ENCODE measurements at places on chromosomes 7 and 10.

DNA sequence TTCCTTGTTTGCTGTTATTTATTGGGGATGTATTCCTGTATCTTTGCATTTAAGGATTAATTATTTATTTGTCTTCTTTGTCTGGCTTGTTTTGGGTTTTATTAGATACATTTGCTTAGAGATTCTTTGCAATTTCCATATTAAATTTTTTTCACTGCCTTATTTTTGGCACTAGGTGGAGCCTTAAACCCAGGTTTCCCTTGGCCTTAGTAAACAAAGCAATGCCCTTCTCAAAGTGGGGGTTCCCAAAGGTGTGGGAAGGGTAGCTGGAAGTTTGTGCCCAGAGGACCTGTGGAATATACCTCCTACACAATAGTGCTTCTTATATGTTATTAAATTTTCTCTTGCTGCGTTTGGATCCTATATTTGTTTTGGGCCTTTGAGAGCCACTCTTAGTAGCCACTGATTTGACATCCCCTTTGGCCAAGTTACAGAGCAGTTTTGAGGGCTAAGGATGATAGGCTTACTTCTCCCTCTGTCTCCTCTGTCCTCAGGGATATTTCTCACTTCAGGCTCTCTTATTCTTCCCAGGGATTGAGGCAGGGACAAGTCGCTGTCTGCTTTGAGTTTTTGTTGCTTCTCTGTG, 162.3 kb downstream of the ITGB1 start:
- peak; percentile 39 for DNase-seq

GRCh38 chr10:129446183-129446581, 20.9 kb upstream of the MGMT start:
- no peak for DNase-seq

GRCh38 chr7:47385536-47386125, 196.3 kb downstream of the TNS3 start:
- no peak for DNase-seq

- no peak for DNase-seq
These were observed 16.5 kb upstream of the GPR37 start for GRCh38 chr7:124781907-124782734.

DNA sequence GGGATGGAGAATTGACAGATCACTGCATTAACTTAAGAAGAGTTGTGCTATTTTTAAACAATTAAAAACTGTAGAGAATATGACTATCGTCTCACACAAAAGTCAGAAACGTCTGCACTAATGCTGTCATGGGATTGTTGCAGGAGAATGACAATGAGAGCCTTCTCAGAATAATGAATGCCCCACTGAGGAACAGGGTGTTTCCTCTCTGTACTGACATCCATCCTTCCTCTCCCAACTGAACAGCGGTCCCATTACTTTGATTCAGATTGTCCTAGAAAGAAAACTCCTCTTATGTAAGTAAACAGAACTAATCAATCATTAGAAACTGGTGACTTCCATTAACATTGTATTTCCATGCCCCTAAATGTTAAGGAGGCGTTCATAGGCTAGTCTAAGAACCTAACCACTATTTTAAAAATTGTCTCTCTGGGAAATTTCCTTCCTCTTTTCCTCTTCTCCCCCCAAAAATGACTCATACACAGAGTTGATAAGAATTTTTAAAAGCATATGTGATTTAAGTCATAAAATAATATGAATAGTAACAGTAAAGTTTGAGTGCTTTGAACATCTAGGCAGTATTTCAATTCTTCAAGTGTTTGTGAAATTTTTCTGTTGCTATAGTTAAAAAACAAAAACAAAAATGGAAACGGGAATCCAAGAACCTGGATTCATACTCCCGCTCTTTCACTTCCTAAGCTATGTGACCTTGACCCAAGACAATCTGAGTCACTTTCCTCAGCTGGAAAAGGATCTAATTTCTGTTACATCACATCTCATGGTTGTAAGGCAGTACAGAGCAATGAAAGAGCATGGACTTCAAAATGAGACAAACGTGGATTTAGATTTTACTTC, 12.7 kb upstream of the MACC1 start:
- DNase-seq: no peak

DNA sequence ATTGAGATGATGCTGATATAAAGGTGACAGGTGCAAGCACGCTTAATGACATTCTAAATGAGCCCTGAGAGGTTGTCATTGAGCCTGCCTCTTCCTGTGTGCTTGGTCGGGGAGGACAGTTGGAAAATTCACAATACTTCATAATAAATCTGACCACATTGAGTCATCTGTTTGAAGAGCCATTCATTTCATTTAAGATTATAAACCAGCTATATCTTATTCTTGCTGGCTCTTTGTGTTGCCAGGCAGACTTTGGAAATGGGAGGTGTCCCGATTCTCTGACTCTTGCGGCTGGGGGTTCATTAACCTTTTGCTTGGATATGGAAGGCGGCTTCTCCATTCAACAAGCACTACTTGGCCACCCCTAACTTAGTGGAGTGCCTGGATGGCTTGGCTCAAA, 198.2 kb downstream of the FANK1 start:
- no peak for DNase-seq

GRCh38 chr10:112842832-112843360, 107.2 kb upstream of the TCF7L2 start:
- DNase-seq: no peak

DNA sequence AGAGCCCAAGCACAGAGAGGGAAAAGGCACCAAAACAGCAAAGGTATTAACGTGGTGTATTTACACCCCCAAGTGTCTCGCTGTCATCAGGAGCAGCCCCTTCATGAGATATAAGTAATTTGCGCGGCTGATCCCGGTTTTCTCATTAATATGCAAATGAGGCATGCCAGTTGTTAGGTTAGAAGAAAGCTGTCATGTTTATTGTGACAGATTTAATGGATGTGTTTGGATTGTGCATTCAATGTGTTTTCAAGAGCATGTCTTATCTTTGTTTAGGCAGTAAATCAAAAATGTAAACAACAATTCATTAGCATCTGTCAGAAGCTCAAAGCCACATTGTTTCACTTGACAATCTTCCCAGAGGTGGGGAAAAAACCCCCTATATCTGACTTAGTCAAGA, 56.5 kb upstream of the CTBP2 start:
- no peak for DNase-seq

DNA sequence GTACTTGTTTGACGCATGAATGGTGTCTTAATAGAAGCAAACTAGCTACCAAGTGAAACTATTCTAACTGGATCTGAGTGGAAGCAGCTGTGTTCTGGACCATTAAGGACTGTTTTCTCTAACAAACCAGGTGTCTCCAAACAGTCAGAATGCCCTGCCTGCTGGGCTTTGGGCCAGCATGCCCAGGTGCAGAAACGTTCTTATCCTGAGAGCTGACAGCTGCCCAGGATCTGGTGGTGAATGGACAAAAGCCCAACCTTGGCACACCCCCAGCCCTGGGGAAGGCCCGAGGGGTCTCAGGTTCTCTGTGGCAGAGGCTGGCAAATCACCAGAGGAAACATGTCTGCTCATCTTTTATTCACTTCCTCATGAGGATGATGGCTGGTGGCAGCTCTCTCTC, 48.2 kb upstream of the LAMB4 start:
- DNase-seq: no peak

DNA sequence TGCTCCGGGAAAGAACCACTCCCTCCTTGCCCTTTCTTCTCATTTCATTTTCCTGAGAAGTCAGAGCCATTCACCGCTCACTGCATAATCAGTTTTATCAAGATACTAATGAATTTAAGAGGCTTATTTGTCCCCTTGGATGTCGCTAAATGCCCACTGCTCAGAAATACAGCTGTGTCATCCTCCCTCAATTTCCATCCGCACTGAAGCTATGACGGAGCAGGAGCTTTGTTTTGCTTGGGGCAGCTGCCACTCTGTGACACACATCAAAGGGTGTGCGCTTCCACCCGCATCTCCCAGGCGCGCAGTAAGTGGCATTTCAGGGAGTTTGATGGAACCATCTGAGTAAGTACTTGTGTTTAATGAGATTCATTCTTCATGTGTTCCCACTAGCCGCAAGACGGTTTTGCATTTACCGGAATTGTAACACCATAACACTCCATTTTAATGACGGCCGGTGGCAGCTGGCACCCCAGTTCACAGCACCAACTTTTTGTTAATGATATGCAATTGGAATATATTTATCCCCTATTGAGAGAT, 103.8 kb upstream of the PARD3 start:
- no peak for DNase-seq

- peak; percentile 34 for DNase-seq
These were observed 27.3 kb upstream of the KMT2C start for GRCh38 chr7:152462995-152463708.

DNA sequence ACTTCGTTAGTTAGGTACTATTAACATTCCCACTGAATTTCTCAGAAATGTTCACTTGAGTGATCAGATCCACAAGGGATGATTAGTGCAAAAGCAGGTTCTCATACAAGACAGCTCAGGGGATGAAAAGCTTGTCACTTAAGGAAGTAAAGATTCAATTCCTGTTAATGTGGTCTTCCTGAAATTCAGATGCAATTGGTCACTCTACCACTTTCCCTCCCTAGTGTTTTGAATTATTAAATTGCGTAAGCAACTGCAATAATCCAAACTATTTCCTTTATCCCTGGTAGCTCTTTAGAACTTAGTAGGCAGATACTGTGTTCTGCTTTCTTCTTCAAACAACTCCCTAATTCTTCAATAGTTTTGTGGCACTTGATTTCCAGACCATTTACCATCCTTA, 121.4 kb downstream of the MAGI2 start:
- DNase-seq: no peak

DNA sequence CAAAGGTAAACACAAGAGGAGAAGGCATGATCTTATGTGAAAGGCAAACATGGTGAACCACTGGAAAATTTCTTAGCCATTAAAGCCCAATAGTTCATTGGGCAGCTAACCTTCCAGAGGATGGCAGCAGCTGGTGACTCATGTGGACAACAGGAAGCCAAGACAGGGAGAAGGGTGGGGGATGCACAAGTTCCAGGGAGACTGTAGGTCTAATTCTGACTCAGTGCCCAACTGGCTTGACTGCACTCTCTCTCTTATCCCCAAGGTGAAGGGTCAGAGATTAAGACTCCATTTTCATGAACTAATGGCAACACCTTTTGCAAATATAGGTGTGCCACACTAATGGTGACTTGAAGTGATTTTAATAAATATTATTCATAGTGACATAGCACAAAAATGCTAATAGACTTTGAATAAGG, 47.9 kb upstream of the SLC35B4 start:
- DNase-seq: no peak

- DNase-seq: no peak
These were observed 282.3 kb downstream of the TWIST1 start for GRCh38 chr7:18835001-18835690.

- peak; percentile 24 for DNase-seq
These were observed 1.4 kb upstream of the CREB5 start for GRCh38 chr7:28410628-28411531.

- no peak for DNase-seq
These were observed 85.5 kb downstream of the WDR37 start for GRCh38 chr10:1141701-1142100.

DNA sequence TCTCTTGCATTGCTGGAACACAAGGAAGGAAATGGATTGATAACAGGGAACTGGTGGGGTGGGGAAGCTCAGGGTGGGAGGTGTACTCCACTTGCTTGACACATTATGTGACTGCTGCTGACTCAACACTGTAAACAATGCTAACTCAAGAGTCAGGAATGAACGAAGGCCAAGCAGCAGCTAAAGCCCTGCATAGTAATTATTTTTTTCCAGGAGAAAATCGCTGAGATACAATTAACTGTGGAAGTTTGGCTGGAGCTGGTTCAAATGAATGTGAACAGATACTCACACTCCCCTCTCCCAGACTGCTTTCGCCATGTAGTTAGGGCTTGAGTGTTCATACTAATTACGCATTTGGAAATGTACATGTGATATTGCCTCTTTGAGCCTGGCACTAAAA, 170.9 kb upstream of the AOAH start:
- no peak for DNase-seq

GRCh38 chr7:139829775-139830117, 682 bp downstream of the TBXAS1 start:
- no peak for DNase-seq

DNA sequence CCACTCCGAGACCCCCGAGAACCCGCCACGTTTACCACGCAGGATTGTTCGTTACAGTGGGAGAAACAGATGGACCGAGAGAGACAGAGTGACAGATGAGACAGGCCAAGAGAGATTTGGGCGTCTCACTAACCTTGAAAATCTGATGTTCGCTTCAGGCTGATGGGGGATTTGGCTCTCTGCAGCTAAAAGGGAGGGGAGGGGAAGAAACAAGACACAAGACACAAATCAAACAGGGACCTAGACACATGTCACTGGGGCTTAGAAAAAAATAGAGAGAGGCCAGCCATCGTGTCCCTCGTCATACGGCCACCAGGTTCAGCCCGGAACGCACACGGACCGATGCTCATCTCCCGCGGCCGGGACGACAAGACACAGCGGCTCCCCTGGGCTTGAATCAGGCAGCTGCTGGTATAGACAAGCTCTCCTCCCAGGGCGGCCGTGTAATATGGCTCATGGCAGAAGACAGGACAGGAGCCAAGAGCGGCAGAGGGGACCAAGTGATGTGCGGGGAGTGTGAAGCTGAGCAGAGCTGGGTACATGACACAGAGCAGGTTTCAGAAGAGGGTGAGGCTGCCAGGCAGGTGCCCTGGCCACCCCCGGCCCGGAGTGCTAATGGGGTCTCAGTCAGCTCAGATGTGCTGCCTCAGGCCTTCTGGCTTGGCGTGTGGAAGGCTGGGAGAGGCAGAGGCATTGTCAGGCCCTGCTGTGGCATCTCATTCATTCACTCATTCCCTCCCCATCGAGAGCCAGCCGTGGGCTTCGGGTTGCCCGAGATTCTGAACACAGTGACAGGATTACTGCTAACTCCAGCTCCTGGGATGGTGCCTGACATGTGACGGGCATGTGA, 88.5 kb upstream of the GNA12 start:
- DNase-seq: no peak

- DNase-seq: no peak
These were observed 52.5 kb downstream of the ADRA2A start for GRCh38 chr10:111129363-111129762.

DNA sequence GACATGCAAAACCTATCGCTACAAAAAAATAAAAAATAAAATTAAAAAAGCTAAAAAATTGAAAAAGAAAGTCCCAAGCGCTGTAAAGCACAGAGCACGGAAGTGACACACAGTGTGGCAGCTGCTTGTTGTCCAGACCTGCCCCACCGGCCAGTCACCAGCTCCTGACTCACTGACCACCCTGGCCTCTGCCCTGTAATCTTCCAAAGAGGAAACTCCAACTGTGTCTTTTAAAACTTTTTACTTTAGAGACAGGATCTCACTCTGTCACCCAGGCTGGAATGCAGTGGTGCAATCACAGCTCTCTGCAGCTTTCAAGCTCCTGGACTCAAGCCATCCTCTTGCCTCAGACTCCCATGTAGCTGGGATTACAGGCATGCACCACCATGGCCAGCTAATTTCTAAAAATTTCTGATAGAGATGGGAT, 23.6 kb downstream of the GNA12 start:
- no peak for DNase-seq
